Umbilical cord (tissue), 2 donors: ENCODE measurements at places on chromosomes 4 and X.

GRCh38 chr4:24731448-24731847 lies 63.9 kb upstream of the SOD3 start:
- no peak for DNase-seq

GRCh38 chrX:136163689-136164088 lies 16.4 kb downstream of the FHL1 start:
- no peak for DNase-seq

- peak; percentile 79 for DNase-seq
Measured at GRCh38 chr4:150251752-150252190, 173.5 kb downstream of the DCLK2 start.

DNA sequence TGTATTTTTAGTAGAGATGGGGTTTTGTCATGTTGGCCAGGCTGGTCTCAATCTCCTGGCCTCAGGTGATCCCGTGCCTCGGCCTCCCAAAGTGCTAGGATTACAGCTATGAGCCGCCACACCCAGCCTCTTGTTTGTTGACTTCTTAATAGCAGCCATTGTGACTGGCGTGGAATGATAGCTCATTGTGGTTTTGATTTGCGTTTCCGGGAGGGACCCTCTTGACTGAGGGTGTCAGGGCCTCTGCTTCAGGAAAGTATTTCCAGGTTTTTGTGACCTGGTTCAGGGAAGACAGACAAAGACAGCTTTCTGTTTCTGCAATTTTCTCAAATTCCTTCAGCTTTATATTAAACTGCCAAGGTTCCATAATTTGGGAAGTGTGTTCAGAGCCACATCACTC lies 15.1 kb downstream of the CSF2RA start:
- DNase-seq: no peak

- DNase-seq: no peak
Measured at GRCh38 chr4:42605264-42605663, 51.6 kb downstream of the ATP8A1 start.

DNA sequence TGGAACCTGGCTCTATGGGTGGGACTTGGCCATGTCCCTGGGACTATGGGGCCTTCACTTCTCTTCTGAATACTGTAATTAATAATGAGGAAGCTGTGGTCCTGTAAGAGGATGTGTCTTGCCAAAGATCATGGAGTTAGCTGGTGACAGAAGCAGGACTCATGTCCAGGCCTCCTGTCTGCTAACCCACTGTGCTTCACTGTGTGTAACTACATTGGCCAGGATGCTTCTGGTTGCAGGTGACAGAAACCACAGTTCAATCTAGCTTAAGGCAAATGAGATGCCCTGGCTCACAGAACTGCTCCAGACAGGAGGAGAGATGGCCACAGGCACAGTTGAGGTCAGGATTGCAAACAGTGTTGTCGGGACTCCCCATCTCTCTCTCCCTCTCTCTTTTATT lies 3.1 kb downstream of the MTMR1 start:
- DNase-seq: no peak

DNA sequence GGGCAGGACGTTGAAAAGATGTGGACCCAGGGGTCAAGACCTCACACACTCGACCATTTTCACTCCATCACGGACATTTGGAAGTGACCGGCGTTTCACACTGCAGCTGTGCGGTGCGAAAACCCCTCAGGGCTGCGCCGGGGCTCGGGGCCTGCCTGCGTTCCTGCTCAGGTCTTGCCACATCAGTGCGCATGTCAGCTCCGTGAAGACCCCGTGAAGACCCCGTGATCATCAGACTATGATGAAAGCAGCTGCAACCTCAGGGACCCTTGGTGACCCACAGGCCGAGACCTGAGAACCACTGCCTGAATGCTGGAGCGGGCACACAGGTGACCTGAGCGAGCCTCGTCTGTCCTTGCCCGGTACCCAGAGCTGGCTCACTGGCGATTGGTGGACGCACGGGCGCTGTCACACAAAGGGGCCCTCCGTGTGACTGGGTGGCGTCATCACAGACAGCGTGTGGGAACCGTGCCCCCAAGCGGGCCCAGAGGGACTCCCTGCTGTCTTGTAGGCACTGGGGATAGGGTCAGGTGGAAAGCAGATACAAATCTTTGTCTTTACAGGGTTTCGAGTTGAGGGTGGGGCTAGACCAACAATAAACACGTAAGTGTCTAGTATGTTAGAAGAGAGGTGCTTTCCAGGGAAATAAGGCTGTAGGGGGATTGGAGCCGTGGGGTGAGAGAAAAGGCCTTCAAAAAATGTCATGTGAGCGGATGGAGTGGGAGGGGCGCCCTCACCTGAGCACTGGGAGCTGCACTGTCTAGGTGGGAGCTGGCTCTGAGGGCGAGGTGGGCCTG lies 12.7 kb downstream of the MSANTD1 start:
- DNase-seq: no peak

DNA sequence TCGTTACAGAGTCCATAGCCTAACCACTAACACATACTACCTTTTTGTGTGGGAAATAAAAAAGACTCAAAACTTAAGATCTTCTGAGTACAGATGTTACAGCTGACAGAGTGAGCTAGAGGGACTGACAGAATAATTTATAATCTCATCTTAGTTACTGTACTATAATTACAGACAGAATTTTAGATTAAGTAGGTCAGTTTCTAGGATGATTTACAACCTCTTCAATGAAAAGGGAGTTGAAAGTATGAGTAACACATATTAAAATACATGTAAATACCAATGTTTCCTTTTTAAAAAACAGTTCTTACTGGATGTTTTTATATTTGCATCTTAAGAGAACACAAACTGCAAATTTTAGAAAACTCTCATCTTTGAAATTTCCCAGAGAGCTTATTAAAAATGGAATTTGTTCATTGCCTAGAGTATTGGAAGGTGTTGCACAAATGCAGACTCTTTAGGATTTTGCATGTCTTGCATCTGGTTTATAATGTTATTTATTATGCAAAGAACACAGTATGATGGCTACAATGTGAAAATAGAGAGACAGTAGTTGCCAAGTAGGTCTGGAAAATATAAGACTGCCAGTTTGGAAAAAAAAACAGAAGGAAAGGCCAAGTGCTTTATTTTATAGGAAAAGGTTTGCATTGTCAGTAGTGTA lies 24.2 kb upstream of the CCNG2 start:
- peak; percentile 57 for DNase-seq

GRCh38 chr4:38464328-38464727 lies 199.7 kb upstream of the KLF3 start:
- DNase-seq: no peak

DNA sequence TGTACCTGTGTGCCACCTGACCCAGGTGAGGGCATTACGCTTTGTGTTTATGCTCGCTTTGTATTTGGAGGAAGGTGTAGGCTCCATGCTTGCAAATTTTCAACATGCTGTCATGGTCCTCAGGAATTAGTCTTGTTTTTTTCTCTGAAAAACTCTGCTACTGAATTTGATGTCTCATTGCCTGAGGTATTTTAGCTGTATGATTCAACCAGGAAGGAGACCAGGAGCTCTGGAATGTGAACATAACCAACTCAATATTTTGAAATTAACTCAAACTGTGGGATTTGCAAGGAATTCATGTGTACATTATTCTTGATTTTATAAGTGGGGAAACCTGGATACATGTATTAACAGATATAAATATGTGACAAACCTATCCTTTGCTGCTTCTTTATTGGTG lies 134.1 kb downstream of the SLC4A4 start:
- peak; percentile 8 for DNase-seq

- no peak for DNase-seq
Measured at GRCh38 chr4:30856795-30857564, 136.8 kb downstream of the PCDH7 start.

DNA sequence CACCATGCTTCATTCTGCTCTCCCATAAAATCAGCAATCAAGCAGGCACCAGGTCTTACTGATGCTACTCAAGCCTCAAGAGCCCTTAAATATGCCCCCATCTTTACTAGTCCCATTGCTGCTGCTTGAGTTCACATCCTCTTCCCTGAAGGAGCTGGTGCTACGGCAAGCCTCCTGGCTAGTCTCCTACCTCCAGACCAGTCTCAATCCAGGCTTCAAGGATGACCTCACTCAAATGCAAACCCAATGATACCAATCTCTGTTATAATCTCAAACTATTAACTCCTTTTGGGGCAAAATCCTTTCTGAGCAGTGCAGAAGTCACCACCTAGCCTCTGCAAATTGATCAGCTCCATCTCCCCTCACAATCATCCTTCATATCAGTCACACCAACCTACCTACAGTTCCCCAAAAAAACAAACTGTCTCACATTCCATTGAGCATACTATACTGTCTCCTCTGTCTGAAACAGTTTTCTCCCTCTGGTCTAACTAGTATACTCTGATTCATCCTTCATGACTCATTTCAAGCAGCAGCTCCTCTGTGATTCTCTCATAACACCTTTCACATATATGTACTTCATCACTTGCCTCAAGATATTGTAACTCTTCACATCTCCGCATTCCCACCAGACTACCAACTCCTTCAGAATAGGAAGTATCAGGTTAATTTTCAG lies 30.0 kb downstream of the PAPSS1 start:
- peak; percentile 64 for DNase-seq

DNA sequence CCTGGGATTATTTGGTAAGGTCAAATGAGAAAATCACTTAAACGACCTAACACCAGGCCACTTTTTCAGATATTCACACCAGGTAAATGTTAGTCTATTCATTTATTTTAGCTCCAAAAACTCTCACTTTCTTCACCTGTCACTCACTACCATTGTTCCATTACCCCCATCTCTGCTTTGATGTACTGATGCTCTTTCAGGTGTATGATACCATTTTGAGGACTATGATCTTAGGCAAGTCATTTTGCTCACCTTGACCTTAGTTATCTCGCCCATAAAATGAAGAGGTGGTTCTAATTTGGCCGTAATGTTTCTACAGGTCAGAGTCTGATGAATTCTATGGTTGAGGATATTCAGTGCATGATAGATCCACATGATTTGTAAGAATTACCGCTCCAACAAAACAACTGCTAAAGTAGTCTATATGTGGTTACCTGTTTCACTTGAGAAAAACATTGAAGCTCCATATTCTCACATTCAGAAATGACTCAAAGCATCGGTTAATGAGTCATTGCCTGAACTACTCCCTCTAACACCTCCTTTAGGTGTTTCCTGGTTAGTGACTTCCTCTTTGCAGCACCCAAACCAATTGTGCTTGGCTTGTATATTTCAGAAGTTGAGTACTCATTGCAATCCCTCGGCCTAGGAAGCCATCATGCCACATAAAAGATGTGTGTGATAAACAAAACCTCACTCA lies 4.5 kb downstream of the DTHD1 start:
- no peak for DNase-seq

- DNase-seq: no peak
Measured at GRCh38 chr4:100804576-100805360, 286.9 kb upstream of the EMCN start.

DNA sequence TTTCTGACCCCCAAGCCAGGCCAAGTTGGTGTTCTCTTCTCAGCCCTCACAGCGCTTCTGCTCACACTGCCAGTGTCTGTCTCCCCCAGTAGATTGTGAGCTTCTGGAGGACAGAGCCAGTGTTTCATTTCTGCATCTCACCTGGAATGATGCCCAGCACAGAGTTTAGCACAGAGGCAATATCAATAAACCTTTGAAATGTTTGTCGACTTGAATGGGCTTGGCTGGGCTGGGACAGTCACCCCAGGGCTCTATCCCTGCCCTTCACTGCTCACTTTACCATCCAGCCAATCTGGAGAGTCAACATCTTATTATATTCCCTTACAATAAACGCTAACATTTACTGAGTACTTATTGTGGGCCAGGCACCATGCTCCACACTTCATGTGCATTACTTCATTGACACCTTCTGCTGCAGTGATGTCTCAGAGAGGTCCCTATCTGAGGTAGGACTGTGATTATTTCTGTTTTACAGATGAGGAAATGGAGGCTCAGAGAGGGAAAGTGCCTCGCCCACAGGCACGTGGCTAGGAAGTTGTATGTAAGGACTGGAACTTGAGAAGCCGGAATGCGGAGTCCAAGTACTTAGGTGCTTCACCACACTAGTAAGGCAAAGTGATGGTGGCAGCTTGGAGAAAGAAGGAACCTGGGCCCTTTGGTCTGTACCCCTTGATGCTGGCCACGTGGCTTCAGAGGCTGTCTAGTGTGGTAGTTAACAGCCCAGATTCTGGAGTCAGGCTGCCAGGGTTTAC lies 19.5 kb downstream of the EFNB1 start:
- no peak for DNase-seq

GRCh38 chrX:18210470-18210869 lies 10.2 kb downstream of the BEND2 start:
- DNase-seq: peak; percentile 26

DNA sequence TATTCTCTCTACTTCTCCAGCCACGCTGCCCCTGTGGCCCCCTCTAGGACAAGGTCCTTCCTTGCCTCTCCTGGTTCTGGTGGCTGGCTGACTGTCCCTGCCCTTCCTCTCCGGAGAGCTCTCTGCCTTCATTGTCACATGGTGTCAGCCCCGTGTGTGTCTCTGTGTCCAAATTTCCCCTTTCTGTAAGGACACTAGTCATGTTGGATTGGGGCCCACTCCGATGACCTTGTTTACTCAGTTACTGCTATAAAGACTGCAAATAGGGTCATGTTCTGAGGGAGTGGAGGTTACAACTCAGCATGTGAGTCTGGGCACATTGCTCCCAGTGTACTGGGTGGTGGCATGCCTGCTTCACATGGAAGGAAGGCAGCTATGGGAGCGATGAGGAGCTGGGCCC lies 129.5 kb upstream of the PSAPL1 start:
- DNase-seq: no peak

DNA sequence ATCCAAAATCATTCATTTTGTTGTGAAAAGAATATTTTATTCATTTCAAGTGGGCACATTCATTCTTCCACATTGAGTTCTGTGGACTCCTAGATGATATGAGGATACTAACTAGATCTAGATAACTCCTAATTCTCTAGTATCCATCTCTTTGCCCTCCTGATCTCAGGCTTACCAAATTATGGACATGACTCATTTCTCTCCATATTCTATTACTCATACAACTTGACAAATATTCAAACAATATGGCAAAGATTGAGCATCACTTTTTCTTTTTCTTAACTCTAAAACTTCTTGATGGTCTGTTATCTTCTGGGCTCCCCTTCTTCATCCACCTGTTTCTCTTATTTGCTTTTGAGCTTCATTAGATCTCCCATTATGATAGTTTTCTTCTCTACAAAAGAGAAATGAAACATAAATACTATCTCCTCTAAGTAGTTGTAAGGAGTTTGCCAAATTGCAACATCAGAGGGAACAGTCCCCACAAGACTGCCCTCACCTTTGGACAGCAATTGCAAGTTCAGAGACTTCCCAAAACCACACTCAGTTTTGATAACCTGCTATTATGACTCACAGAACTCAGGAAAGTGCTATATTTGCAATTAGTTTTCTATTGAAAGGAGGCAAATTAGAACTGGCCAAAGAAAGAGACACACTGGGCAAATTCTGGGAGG lies 422.9 kb downstream of the SPRY1 start:
- no peak for DNase-seq

GRCh38 chr4:145829629-145830395 lies 108.8 kb downstream of the ZNF827 start:
- no peak for DNase-seq

DNA sequence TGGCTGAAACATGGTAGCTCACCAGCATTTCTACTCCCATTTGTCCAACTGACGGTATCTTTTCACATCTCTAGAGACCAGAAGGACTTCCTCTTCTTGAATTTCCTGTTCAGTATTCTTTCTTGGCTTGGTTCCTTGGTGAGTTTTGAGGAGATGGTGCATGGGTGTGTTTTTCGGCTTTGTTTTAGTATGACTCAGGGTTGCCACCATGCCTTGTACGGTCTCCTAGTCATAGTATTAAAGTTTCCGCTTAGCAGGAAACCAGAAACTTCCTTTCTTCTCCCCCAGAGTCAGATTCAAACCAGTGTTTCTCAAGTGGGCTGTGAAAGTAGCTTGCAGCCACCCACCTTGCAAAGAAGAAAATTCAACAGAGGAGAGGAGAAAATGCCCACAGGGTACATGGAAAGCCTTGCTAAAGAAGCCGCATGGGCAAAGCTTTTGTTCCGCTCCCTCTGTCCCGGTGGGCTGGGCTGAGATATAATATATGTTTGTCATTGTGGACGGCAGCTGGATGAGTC lies 5.7 kb downstream of the CD99 start:
- DNase-seq: peak; percentile 68
